ENCODE measurements at places on chromosomes 12 and 14. TPM values are rescaled to one million over a fixed set of nuclear protein-coding genes. Genes with fewer than 3 reads are reported as not detected.

Gene GARIN6
- total RNA-seq: not detected

Gene IL22
- total RNA-seq: not detected

Gene PTPRR
- 0.78 TPM for total RNA-seq

Gene TESPA1
- total RNA-seq: not detected

DNA sequence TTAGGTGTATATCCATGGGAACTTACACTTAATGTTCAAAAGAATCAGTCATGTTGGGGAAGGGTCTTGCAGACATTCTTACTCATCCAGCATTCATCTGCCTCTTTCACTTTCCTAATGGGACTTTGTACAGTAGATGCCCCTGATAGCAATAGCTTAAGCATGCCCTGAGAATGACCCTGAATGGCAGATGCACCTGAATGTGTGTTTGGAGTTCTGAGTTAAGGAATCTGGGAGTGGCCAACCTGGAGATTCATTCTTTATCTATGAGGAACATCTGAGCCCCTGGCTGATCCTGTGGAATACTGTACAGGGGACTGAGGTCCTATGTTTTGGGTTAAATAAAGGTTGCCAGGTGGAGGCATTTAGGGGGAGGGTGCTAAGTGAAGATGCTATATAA, 71.3 kb upstream of the MANSC4 start:
- DNase-seq: no peak

- no peak for DNase-seq
These were observed 9.5 kb downstream of the ARL6IP4 start for GRCh38 chr12:122989874-122990419.

DNA sequence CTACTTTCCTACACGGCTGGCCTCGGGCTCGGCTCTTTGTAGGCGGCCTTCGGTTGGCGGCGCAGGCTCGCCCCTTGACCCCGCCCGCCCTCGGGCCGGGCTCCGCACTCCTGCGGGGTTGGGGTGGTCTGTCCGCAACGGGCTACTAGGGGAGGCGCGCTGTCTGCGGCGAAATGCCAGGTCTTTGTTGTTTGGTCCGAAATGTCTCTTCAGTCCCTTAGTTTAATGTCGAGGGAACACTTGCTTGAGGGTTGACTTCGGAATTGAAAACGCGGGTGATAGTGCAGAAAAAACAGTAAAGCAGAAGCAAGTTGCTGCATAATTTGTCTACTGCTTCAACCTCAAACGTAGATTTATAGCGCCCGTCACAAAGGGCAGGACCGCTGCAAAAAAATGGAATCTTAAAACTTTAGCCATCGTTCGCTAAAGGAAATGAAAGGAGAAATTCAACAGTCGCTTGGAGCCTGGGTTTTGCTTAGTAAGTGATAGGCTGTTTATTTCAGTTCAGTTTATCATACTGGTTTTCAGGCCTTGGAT, 390 bp downstream of the JKAMP start:
- peak; percentile 5 for DNase-seq

GRCh38 chr12:60014436-60014835, 418.6 kb downstream of the SLC16A7 start:
- DNase-seq: no peak

GRCh38 chr14:67705211-67705610, 3.5 kb downstream of the RDH12 start:
- DNase-seq: no peak

- DNase-seq: no peak
These were observed 2.6 kb downstream of the MYF6 start for GRCh38 chr12:80709811-80710726.
